ENCODE measurements at places on chromosomes 3 and 15.

GRCh38 chr3:95002438-95003046 is 939.7 kb downstream of the NSUN3 start:
- DNase-seq: no peak

DNA sequence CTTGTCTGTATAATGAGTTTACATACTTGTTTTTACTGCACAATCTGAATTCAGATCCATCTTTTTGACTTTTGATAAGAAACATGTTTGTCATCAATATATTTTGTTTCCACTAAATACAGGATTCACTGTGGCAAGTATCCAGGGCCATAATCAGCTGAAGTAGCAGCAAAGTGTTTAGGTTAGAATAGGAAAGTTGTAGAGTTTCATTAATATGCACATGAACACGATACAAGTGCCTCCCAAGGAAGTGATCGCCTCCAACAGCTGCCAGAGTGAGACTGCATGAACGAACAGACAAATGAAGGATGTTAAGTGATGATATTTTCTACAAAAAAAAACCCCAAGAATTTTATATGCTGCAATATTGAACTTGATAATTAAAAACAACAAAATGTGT is 204.3 kb downstream of the TBL1XR1 start:
- no peak for DNase-seq

- DNase-seq: no peak
These were observed 185.9 kb downstream of the MEGF11 start for GRCh38 chr15:66067687-66068086.

GRCh38 chr3:122350814-122351418 is 25.9 kb downstream of the CSTA start:
- no peak for DNase-seq

DNA sequence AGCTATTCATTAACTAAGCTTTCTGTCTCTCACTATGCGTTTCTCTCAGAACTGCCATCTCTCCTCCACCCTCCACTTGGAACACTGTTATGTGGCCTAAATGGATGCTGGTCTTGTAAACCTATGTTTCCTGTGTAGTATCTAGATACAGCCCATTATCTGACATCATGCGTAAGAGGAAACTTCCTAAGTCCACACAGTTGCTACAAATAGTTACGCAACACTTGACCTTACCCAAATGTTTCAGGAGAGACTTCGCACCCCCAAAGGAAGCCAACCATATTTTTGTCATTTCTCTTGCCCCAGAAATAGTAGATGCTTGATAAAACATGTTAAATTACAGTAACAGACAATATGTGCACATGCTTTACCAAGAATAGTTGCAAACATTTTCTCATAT is 87.2 kb upstream of the TPRG1 start:
- DNase-seq: no peak

- no peak for DNase-seq
These were observed 6.2 kb downstream of the TNIK start for GRCh38 chr3:171454041-171454440.

DNA sequence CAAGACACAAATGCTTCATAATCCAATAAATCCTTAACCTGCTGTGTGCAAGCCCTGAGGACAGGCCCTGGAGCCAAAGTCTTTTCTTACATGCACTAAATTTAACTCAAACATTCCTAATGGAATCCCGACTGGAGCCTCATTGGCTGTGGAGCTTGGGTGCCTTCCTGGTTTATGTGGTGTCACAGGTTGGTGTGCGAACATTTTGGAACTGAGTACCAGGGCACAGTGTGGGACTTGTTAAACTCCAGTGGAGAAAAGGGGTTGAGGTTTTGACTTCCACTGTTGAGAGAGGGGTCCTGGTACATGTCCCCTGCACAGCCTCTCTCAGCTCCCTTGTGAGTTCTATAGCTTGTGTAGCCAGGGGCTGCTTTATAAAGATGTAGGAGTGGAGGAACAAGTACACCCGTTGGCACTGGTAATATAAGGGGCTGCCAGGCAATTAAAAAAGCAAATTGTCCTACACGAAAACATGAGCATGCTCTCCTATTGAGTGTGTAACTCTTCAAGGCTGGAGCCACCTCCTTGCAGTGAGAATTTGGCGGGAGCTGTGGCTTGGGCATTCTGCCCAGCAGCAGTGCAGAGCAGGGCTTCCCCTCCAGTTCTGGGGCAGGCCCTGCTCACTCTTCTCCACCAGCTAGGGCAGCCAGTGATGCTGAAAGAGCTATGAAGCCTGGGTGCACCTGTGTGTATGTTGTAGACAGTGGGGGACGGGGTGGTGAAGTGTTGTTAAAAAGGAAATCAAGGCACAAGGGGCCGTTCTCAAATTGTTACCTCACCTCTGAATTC is 218.1 kb downstream of the CLSTN2 start:
- no peak for DNase-seq

DNA sequence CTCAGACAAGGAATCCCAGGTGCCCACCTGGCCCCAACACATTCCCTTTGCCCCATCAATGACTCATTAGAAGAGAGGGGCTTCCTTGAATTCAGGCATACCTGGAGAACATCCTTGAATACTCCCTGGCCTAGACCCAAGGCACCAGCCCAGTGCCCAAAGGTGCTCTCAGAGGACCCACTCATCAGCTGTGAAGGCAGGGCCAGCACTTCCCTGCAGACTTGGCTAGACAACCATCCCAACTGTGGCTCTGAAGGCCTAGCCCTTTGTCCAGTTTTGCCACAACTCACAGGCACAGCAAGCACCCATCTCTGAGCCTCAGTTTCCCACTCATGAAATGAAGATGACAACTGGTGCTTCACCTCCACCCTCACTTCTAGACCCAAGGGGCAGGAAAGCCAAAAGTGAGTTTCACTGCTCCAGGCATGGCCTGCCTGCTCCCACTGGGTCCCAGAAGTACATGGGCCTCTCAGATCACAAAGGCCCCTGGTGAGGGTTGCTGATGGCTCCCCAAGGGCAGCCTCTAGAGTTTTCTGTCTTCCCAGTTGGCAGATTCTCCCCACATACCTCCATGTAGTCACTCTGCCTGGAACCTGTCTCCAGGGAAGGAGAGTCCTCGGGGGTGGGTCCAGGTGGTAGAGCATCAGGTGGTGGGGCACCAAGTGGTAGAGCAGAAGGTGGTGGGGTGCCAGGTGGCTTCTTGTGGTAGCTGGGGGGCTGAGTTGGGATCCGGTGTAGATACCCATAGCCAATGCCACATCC is 7.5 kb downstream of the GORASP1 start:
- no peak for DNase-seq

GRCh38 chr3:111947231-111947630 is 31.6 kb upstream of the ABHD10 start:
- no peak for DNase-seq

DNA sequence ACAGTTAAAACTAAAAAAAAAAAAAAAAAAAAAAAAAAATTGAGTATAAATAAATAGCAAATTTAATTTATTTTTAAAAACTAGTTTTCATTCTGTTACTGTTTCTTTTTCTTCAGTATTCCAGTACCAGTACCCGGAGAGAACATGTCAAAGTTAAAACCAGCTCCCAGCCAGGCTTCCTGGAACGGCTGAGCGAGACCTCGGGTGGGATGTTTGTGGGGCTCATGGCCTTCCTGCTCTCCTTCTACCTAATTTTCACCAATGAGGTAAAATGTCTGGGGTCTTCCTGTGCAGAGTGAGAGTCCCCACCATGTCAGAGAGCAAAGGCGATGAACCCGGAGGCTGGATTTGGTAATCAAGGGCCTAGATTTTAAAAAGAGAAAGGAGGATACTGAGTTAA is 4.4 kb downstream of the TMEM43 start:
- DNase-seq: no peak

- no peak for DNase-seq
These were observed 4.5 kb upstream of the RPL24 start for GRCh38 chr3:101690972-101691371.

GRCh38 chr3:136678981-136679380 is 73.2 kb downstream of the STAG1 start:
- no peak for DNase-seq

DNA sequence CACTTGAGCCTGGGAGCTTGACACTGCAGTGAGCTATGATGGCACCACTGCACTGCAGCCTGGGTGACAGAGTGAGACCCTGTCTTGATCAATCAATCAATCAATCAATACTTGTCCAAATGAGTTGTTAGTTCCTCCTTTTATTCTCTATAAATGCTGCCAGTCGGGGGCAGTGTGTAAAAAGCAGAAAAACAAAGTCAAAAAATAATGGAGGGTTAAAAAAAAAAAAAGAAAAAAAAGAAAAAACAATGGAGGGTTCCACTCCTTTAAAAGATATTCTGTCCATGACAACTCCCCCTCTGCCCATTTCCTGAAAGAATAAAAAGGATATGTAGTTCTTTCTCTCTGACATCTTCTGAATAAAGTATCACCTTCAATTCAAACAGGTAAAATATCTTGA is 1068.6 kb downstream of the FHIT start:
- DNase-seq: no peak

GRCh38 chr15:63792584-63792983 is 41.2 kb downstream of the HERC1 start:
- DNase-seq: no peak

DNA sequence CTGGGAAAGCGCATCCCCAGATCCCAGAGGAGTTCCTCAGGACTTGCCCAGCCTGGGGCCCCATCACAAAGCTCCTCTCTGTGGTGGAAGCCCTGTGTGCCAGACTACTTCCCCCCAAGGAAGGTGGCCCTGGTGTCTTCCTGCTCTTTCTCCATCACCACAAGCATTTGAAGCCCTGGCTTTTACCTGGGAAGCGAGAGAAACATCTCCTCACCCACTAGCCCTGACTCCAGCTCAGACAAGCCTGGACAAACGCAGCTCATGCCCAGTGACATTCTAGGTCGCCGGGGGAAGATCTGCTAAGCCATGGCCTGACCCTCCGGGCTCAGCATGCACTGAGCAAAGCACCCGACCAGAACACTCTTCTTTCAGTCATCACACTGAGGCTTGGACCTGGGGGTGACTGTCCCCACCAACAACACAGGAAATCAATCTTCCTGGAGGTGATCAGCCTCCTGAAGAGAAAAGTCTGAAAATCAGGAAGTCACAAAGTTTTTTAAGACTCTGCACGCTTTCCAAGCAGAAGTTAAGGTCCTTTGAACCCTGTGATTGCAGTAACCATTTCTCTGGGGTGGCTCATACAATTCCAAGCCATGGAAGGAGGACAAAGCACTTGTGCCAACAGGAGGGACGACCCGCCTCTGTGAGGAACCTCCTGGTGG is 40.8 kb downstream of the KLHL25 start:
- no peak for DNase-seq

DNA sequence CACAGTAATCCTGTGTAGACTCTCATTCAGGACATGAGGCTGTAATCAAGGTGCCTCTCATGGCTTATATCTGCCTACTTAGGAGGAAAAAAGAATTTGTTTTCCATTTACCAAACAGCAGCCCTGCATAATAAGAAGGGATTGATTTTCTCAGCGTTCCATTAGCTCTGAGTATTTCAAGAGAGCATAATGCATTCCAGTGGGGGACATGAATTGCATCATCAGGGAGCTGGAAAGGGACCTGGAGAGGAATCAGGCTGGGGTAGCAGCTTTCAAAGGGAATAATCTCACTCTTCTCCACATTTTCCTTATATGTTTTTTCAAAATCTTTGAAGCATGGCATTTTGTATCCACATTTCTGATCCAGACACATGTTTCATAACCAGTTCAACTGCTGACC is 150.6 kb upstream of the ANKRD28 start:
- no peak for DNase-seq

DNA sequence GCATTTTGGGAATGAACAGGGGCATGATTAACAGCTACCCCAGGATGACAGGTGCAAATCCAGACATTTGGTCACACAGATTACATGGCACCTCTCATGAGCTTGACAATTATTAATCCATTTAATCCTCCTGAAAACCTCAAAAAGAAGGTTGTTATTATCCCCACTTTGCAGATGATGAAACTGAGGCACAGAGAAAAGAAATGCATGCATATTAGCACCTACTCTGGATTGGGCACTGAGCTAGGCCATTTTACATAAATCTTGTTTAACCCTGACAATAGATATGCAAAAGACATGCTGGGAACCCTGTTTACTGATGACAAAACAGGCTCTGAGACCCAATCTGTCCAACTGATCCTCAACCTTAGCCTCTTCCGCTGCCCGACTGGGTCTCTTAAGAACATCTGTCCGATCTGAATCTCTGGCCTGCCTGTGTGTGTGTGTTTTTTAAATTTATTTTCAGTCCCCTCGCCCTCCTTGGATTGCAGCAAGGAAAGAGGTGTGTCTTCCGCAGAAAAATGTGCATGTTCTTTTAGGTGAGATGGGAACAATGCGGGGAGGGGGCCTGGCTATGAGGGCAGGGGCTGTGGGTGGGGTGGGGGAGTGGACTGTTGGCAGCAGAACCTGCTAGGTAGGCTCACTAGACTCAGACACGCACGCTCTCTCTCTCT is 162.5 kb downstream of the WNT7A start:
- DNase-seq: no peak

DNA sequence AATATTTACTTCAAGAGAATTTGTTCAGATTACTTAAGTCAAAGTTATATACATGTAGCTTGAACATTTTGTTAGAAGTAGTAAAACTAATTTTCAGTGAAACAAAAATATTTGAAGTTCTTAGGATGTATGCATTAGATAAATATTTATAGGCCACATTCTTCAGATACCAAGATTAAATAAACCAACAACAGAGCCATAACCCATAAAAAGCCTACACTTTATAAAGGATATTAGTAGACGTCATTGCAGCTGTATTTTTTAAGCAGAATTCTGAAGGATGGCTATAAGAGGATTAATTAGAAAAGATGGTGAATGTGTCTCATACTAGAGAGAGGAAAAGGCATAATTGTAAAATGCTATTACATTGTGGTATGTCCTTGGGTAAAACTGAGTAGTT is 449.7 kb upstream of the ALCAM start:
- no peak for DNase-seq

GRCh38 chr3:185473290-185473815 is 25.5 kb downstream of the TMEM41A start:
- no peak for DNase-seq

DNA sequence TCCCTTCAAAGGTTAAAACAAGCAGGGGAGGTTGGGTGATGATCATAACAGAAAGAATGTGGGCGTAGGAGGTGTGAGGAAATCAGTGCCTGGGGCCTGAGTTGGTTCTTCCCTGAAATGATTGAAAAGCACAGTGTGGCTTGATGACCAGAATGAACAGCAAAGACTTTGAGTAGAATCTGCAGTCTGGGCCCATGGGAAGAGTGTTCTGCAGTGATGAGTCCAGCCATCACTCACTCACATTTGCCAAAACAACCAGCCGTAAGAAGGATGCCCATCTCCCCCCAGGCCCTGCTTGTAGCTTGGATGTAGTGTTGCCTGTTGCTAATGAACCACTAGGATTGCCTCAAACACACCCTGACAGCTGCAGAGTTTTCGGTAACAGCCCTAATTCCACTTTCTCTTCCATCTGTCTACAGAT is 67.9 kb downstream of the VGLL3 start:
- DNase-seq: no peak

GRCh38 chr15:41888662-41889253 is 5.1 kb downstream of the SPTBN5 start:
- no peak for DNase-seq

GRCh38 chr3:141454906-141455602 is 31.8 kb upstream of the RASA2 start:
- DNase-seq: no peak

Data from activated CD8-positive, alpha-beta memory T cell treated with anti-CD3 and anti-CD28 coated beads, Interleukin-2, amount 50 U/mL, for 4 hours (primary cell).